ENCODE measurements at places on chromosomes 2 and 18. TPM values are rescaled to one million over a fixed set of nuclear protein-coding genes. Genes with fewer than 3 reads are reported as not detected.

DNA sequence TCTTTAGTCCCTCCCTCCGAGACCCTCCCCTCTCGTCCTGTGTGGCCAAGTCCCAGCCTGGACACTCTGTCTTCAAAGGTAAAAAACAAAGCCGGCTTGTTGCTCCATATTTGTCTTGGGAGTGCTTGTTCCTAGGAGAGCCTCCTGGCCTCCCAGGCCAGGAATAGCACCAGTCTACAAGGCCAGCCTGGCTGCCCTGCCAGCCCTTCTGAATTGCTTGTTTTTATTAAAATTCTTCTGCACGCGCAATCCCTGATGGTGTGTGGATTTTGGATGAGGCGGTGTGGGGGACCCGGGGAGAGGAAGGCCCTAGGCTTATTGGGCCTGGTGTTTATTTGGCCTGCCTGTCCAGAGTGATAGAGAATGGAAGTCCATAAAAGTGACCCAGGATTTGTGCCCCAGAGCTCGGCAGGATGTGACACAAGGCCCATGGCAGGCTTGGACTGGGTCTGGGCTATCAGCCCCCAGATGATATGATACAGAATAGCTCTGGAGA is 297.3 kb downstream of the CYP26B1 start:
- peak overlapping the region; percentile 90 for H3K27ac ChIP-seq
- H3K36me3 ChIP-seq: no peaks in the 10 kb centered on the region
- peak; percentile 82 for DNase-seq
- H3K27me3 ChIP-seq: no peaks in the 10 kb centered on the region
- H3K4me1 ChIP-seq: peaks cover 8% of the 10 kb centered on the region

DNA sequence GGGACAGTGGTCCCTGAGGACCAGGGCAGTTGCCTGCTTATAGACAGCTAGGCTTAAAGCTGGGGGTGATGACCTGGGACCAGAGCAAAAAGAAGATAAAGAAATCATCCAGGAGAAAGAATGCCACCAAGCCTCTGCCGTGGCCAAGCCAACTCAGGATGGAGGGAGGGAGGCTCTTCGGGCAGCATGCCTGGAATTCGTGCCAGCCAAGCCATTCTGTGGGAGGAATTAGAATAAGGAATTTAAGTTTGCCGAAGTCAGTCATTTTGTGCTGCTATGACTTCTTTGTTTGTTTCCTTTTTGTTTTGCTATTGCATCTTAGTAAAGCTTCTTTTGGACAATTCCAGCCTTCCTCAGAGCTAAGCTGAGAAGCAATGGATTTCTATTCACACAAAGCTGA is 124.1 kb downstream of the EN1 start:
- H3K27me3 ChIP-seq: no peaks in the 10 kb centered on the region
- H3K36me3 ChIP-seq: no peaks in the 10 kb centered on the region
- no peak overlapping the region for H3K27ac ChIP-seq
- no peak for DNase-seq
- H3K4me3 ChIP-seq: no peak overlapping the region
- H3K4me1 ChIP-seq: no peaks in the 10 kb centered on the region

- no peaks in the 10 kb centered on the region for H3K27me3 ChIP-seq
- DNase-seq: no peak
- no peak overlapping the region for H3K4me3 ChIP-seq
- no peaks in the 10 kb centered on the region for H3K4me1 ChIP-seq
- peaks cover 15% of the 10 kb centered on the region for H3K36me3 ChIP-seq
- no peak overlapping the region for H3K27ac ChIP-seq
Observed at GRCh38 chr2:232835687-232836208, 34.3 kb upstream of the SNORC start.

The ACOXL gene
- 0.13 TPM for polyA plus RNA-seq

Data from aorta (tissue), 5 donors.